ENCODE measurements at places on chromosomes 4 and X. TPM values are rescaled to one million over a fixed set of nuclear protein-coding genes. Genes with fewer than 3 reads are reported as not detected.

DNA sequence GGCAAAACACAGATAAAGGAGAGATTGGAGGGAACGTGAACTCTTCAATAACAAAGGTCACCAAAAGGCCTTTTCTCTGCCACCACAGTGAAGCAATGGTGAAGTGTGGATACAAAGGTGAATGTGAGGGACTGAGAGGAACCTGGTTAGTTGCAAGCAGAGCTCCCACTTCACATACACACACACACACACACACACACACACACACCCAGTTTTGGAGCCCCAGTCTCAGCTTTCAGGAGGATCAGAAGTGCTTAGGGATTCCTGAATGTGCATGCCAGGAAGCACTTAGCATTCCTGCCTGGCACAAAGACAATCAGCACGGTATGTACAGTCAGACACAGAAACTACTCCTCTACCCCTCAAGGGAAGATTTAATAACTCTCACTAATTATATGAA, 71.5 kb downstream of the ARHGEF9 start:
- no peak for DNase-seq
- H3K4me3 ChIP-seq = no peak overlapping the region
- H3K27me3 ChIP-seq = no peaks in the 10 kb centered on the region
- H3K27ac ChIP-seq = no peak overlapping the region
- peaks cover 21% of the 10 kb centered on the region for H3K36me3 ChIP-seq

DNA sequence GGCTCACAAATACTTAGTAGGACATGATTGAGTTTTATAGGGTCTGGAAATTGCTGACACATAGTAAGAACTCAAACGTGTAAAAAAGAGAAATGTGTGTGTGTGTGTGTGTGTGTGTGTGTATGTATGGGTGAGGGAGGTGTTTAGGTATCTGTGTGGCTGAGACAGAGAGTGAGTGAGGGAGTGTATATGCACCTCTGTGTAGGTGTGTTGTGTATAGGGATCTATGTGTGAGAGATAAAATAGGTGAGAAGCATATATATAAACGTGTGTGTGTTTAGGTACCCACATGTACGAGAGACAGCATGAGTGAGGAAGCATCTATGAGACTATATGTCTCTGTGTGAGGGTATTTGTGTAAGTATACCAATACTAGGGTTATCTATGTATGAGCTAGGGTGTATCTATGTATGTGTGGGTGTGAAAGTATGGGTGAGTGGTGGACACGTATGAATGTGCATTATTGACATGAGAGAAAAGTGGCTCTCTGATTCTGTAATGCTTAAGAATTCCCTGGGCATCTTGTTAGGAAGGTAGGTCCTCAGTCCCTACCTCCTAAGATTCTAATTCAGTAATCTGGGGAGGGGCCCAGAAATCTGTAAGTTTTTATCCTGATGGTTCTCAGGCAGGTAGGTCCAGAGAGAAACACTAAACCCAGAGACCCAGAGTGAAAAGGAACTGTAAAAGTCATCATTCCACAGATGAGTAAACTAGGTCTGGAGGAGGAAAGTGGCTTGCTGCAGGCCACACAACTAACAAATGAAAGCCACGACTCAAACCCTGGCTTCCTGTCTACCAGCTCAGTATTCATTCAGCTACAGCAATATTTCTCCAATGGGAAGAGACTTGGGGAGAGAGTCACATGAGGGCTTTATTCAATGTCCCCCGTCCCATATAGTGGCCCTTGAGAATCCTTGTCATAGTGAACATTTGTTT, 237.0 kb downstream of the IDS start:
- no peaks in the 10 kb centered on the region for H3K27me3 ChIP-seq
- H3K36me3 ChIP-seq = no peaks in the 10 kb centered on the region
- H3K4me3 ChIP-seq = no peak overlapping the region
- DNase-seq = no peak

GRCh38 chr4:40055863-40056715, 561 bp upstream of the N4BP2 start:
- H3K27ac ChIP-seq = peak overlapping the region; percentile 94
- no peaks in the 10 kb centered on the region for H3K27me3 ChIP-seq
- peak overlapping the region; percentile 85 for H3K4me3 ChIP-seq

GRCh38 chr4:176837169-176837895, 44.6 kb upstream of the VEGFC start:
- H3K27ac ChIP-seq = no peak overlapping the region
- no peak overlapping the region for H3K4me3 ChIP-seq
- H3K36me3 ChIP-seq = no peaks in the 10 kb centered on the region
- no peak for DNase-seq
- H3K4me1 ChIP-seq = no peaks in the 10 kb centered on the region
- peaks cover 4% of the 10 kb centered on the region for H3K27me3 ChIP-seq

GRCh38 chr4:153265306-153266047, 61.2 kb downstream of the TRIM2 start:
- H3K4me3 ChIP-seq = no peak overlapping the region
- H3K36me3 ChIP-seq = no peaks in the 10 kb centered on the region
- no peak for DNase-seq
- H3K4me1 ChIP-seq = peaks cover 3% of the 10 kb centered on the region
- H3K27me3 ChIP-seq = no peaks in the 10 kb centered on the region
- H3K27ac ChIP-seq = no peak overlapping the region

- H3K4me3 ChIP-seq = no peak overlapping the region
- no peak for DNase-seq
- H3K4me1 ChIP-seq = no peaks in the 10 kb centered on the region
- H3K27me3 ChIP-seq = peaks cover 39% of the 10 kb centered on the region
- H3K27ac ChIP-seq = no peak overlapping the region
Measured at GRCh38 chrX:1105671-1106419, 106.6 kb downstream of the CRLF2 start.

DNA sequence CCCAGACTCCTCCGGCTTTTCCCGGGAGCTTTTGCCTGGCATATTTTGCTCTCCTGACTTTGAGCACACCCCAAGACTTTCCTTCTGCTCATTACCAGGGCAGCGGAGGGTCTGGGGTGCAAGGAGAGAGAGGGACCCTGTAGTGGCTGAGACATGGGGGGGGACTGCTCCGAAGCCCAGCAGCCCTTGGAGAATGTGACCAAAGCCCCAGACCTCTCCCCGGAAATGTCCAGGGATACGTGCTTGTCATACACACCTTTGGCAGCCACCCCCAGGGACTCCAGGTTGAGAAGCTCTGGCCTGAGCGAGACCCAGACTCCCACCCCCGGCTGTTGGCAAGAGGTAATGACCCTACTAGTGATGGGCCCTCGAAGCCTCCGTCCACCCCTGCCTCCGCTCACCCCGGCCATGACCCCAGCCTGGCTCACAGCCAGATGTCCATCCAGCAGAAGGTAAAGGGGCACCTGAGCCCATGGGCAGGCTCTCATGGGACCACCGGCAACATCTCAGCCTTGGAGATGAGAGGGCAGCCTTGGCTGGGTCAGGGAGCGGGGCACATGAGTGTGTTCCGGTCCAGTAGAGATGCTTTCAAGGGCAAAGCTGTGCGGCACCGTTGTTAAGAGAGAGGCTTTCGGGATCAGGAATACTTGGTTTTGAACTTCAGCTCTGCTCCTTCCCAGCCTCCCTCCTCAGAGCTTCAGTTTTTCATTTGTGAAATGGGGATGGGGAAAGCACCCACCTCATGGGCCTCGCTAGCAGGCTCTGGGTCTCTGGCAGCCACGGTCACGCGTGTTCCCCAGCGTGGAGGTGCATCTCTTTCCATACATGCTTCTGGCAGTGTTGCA, 2.0 kb downstream of the PSAPL1 start:
- H3K27me3 ChIP-seq = no peaks in the 10 kb centered on the region
- H3K4me1 ChIP-seq = no peaks in the 10 kb centered on the region
- no peak overlapping the region for H3K4me3 ChIP-seq
- DNase-seq = no peak
- H3K36me3 ChIP-seq = no peaks in the 10 kb centered on the region
- H3K27ac ChIP-seq = no peak overlapping the region

GRCh38 chrX:16993791-16994318, 47.4 kb downstream of the REPS2 start:
- H3K4me3 ChIP-seq = no peak overlapping the region
- no peak overlapping the region for H3K27ac ChIP-seq
- H3K36me3 ChIP-seq = no peaks in the 10 kb centered on the region
- no peak for DNase-seq
- no peaks in the 10 kb centered on the region for H3K27me3 ChIP-seq

DNA sequence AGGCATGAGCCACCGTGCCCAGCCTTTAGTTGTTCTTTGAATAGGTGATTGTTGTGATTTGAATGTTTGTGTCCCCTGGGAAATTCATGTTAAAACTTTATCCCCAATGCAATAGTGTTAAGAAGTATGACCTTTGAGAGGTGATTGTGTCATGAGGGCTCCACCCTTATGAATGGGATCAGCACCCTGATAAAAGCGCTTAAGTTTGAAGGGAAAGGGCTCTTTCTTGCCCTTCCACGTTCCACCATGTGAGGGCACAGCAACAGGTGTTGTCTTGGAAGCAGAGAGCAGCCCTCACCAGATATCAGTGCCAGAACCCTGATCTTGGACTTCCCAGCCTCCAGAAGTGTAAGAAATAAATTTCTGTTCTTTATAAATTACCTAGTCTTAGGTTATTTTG, 33.7 kb upstream of the RP2 start:
- DNase-seq = no peak
- no peak overlapping the region for H3K27ac ChIP-seq
- H3K4me1 ChIP-seq = no peaks in the 10 kb centered on the region
- H3K27me3 ChIP-seq = no peaks in the 10 kb centered on the region
- H3K36me3 ChIP-seq = no peaks in the 10 kb centered on the region
- no peak overlapping the region for H3K4me3 ChIP-seq

DNA sequence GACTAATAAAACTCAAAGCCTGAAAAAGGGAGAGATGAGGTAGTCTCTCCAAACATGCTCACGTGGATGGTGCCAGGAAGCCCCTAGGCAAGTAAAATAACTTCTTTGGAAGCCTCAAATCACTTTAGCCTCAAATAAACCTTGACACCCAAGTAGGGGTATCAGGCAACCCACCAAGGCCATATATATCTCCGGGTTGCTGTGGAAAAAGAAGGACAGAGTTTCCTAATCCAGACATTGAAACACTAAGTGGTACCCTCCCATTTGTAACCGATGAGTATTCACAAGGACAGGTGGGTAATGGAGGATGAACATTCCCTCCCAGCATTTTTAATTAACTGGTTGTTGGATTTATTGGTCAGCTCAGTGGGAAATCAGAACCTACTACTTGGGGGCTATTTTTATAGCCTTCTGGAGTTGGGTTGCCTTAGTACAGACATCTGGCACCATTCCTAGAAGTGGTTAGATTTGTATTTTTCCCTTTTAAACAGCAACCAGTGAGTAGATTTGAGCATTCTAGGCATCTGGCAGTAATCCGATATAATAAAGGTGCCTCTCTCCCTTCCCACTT, 87.7 kb downstream of the GPC3 start:
- H3K27me3 ChIP-seq = no peaks in the 10 kb centered on the region
- no peaks in the 10 kb centered on the region for H3K4me1 ChIP-seq
- no peak overlapping the region for H3K4me3 ChIP-seq
- H3K36me3 ChIP-seq = no peaks in the 10 kb centered on the region
- no peak for DNase-seq

GRCh38 chr4:3462321-3462789, 751 bp upstream of the DOK7 start:
- no peak for DNase-seq
- no peaks in the 10 kb centered on the region for H3K4me1 ChIP-seq
- peaks cover 28% of the 10 kb centered on the region for H3K27me3 ChIP-seq

Gene TSR2
- 50.5 TPM for total RNA-seq

Gene DUSP21
- total RNA-seq = not detected

Gene SPARCL1
- total RNA-seq = not detected

Gene MEPE
- total RNA-seq = not detected

Gene SMIM43
- not detected for total RNA-seq

Gene MXD4
- total RNA-seq = 1.2 TPM

Gene RPL10
- 2,967 TPM for total RNA-seq

Gene ELF4
- total RNA-seq = 17.6 TPM

Gene GAGE12G
- total RNA-seq = not detected
